ENCODE measurements at places on chromosomes 3 and 15.

DNA sequence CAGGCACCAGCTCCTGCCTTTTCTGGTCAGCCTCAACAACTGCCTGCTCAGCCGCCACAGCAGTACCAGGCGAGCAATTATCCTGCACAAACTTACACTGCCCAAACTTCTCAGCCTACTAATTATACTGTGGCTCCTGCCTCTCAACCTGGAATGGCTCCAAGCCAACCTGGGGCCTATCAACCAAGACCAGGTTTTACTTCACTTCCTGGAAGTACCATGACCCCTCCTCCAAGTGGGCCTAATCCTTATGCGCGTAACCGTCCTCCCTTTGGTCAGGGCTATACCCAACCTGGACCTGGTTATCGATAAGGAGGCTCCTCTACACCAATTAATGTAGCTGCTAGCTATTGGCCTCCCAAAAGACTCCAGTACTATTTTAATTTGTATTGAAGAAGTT is 38.9 kb downstream of the TFG start:
- DNase-seq = no peak

GRCh38 chr15:85351965-85352364 is 28.4 kb upstream of the AKAP13 start:
- no peak for DNase-seq

DNA sequence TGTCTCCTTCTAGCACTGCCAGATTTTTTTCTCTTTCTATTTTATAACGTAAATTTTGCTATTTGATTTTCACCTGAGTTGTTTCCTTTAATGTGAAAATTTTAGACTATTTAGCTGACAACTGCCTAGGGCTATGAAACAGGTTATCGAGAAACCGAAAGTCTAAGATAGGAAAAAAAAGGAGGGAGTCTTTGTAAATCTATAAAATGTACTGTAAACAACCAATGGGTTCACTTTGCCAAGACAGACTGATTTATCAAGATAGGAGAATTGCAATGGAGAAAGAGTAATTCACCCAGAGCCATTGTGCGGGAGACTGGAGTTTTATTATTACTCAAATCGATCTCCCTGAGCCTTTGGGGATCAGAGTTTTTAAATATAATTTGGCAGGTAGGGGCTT is 50.0 kb downstream of the TM4SF18 start:
- no peak for DNase-seq

DNA sequence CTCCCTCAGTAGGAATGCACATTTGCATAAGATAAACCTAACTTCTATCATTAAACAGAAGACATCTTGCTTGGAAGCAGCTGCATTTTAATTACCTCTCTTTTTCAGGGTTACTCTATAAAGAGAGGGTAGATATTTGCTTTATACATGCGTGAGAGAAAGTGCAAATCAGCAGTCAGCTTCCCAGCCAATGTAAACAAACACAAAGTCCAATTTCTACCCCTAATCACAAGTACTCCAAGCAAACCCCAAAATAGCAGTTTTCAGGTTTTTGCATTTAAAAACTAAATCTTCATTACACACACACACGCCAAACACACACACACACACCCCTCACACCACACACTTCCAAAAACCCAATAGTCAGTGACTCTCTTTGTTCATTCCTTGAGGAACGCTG is 303.9 kb upstream of the ALCAM start:
- no peak for DNase-seq

GRCh38 chr3:73542136-73542535 is 82.6 kb downstream of the PDZRN3 start:
- no peak for DNase-seq

DNA sequence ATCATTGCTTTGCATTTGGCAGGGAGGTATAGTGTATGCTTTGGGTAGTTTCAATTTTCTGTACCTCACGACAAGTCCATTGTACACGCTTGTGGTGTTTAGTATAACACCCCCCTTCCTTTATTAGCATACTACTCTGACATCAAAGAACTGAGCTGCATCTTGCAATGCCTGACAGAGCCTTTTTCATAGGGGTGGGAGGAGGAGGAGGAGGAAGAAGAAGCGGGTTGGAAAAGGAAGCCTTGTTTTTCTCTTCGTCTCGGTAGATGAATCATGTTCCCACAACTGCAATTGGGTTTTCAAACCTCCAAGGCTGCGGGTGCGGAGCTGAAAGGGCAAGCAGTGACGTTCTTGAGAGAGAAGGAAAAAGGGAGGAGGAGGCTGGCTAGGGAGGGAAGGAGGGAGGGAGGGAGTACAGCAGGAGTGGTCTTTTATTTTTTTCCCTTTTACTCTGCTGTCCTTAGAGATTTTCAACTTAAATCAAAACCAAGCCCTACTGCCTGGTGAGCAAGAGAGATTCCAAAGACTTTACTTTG is 175.7 kb downstream of the KLHL25 start:
- DNase-seq = no peak

GRCh38 chr3:71901645-71902044 is 116.7 kb upstream of the PROK2 start:
- DNase-seq = no peak

DNA sequence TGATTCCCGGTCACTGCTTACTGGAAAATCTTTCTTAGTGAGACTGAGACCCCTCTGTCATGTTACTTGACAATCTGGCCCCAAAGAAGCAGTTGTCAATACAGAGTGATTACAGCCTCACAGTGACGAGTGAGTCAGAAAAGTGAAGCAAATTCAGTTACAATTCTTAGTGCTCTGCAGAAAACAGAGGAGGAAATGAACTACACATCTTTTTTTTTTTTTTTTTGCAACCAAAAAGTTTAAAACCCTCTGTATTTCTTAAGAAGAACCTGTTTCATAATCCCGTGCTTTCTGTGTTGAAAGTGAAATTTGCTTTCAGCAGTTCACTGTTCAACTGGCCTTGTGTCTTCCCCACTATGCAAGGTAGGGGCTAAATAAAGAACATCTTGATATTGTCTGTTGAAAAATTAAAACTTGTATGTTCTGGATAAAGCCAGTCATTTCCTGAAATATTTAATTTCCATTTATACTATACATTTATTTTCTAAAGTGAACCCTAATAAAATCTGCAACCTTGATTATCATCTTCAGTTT is 1.9 kb downstream of the AQP9 start:
- DNase-seq = no peak

GRCh38 chr3:186879781-186880180 is 37.3 kb downstream of the ADIPOQ start:
- DNase-seq = no peak

GRCh38 chr15:79474252-79474651 is 42.1 kb downstream of the MINAR1 start:
- no peak for DNase-seq

DNA sequence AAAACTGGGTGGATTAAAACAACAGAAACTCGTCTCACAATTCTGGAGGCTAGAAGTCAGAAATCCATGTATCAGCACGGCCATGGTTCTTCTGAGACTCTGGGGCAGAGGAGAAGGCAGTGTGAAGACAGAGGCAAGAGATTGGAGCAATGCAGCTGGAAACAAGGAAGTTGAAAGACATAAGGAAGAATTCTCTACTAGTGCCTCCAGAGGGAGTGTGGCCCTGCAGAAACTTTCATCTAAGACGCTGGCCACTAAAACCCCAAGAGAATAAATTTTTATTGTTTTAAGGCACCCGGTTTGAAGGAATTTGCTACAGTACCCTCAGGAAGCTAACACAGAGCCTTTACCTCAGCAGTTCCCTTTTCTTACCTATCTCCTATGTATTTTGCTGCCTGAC is 1012.2 kb upstream of the CADM2 start:
- no peak for DNase-seq

- no peak for DNase-seq
Observed at GRCh38 chr3:177145954-177146353, 51.3 kb downstream of the TBL1XR1 start.

- DNase-seq = no peak
Observed at GRCh38 chr3:185024406-185024805, 128.5 kb downstream of the C3orf70 start.

- DNase-seq = no peak
Observed at GRCh38 chr15:39110746-39111145, 470.1 kb upstream of the THBS1 start.

- no peak for DNase-seq
Observed at GRCh38 chr15:71781179-71781964, 29.0 kb upstream of the NR2E3 start.

GRCh38 chr15:39625451-39625850 is 44.6 kb downstream of the THBS1 start:
- DNase-seq = no peak

DNA sequence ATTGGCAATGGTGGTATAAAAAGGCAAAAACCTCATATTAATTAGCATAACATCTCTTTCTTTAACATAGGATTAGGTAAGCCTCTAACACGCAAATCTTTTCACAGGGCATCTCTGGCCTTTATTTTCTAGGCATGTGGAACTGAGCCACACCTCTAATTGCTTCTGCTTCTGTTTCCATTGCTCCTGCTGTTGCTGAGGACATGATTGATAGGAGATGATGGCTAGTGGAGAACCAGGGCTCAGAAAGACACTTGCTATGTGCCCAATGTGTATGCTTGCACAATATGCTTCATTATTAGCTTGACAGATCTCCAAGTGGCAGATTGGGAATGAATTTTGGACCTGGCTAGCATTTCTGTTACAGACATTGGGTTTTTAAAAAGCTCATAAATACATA is 114.5 kb downstream of the EPHA3 start:
- DNase-seq = no peak

Data from DMS 273 treated with DMSO at 0.1 percent for 48 hours (cell line).